Stimulated activated CD4-positive, alpha-beta T cell treated with anti-CD3 and anti-CD28 coated beads, Interleukin-2, amount 100 ng/mL, for 24 hours (primary cell): ENCODE measurements at places on chromosomes 7 and 10.
A peak's percentile ranks its signal among the peaks of the same experiment; 100 is the strongest.

DNA sequence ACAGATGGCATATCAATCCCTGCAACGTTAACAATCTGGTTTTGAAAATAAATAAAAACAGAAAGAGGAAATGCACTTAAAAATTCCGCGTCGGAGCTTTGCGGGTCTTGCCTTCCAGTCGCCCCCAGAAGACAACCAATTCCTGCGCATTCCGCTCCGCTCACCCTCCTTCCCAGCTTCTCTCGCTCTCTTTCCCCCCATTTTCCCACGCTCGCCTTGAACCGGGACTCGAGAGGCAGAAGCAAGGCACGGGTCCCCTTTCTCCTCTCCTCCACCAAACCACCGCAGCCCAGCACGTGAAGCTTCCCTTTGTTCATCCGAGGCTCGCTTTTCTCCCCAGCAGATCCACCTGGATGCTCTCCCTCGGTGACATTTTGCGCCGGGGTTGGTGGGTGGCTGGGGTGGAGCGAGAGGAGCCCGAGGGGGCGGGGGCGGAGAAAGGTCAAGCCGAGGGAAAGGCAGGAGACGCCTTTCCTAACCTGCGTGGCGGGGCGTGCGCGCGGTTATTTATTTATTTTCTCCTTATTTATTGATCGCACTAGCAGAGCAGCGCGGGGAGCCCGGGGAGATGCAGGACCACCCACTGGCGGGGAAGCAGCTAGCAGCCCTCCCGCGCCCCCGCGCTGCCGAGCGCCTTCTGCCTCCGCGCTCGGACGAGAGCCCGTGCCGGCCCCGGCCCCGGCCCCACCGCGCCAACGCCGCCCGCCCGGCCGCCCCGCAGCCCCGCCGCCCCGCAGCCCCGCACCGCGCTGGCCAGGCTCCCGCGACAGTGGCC lies at the start of gene KCND2:
Gene KCND2, plus strand, starts transcription at position 475 of the 775 bp plus-strand sequence.
- DNase-seq, result no peak

GRCh38 chr7:3897430-3898372 lies 596.6 kb downstream of the SDK1 start:
- peak; percentile 58 for DNase-seq

DNA sequence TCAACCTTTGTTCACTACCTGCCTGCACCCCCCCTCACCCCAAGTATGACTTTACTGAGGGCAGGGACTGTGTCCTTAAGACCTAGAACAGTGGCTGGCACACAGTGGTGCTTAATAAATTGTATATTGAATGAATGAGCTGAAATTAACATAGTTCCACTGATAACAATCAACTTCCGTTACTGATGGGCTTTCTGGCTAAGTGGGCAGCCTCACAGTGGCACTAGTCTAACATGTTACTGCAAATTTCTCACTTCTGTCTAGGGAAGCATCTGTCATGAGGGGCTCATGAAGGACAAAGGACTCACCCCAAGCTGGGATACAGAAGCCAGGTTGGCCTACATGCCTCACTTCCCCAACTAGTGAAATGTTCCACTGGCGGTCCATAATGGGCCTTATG lies 79.3 kb downstream of the CTTNBP2 start:
- no peak for DNase-seq

- no peak for DNase-seq
Measured at GRCh38 chr10:72124989-72125388, 36.6 kb upstream of the SPOCK2 start.

- DNase-seq, result no peak
Measured at GRCh38 chr7:80386686-80387085, 125.2 kb downstream of the GNAT3 start.

DNA sequence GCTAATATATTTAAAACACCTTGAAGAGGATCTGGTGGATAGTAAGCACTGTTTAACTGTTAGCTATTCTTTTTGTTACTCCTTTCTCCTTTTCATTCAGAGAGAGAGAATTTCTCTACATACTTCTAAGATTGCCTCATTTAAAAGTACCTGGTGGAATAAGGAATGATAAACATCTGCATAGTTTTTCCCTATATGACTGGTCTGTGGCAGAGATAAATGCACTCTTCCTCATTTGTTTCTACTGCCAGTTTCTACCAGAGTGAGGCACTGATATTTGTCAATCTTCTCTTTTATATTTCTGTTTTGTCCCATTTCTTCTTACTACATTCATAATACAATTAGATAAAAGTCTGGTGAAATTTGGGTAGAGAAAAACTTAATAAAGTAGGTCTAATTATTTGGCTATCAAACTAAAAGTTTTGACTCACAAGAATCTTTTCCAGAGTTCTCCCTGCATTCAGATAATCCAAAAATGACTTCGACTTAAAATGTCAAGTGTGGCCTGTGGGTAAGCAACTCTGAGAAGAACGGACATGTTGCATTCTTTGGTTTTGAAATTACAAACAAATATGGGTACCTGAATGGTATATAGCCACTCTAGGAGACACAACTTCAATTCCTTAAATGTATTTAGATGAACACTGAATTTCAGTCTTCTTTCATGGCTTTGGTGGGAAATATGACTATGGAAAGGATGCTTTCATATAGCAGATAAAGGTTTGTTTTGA lies 38.8 kb downstream of the RNLS start:
- no peak for DNase-seq

GRCh38 chr7:122217125-122217524 lies 73.1 kb upstream of the AASS start:
- no peak for DNase-seq

DNA sequence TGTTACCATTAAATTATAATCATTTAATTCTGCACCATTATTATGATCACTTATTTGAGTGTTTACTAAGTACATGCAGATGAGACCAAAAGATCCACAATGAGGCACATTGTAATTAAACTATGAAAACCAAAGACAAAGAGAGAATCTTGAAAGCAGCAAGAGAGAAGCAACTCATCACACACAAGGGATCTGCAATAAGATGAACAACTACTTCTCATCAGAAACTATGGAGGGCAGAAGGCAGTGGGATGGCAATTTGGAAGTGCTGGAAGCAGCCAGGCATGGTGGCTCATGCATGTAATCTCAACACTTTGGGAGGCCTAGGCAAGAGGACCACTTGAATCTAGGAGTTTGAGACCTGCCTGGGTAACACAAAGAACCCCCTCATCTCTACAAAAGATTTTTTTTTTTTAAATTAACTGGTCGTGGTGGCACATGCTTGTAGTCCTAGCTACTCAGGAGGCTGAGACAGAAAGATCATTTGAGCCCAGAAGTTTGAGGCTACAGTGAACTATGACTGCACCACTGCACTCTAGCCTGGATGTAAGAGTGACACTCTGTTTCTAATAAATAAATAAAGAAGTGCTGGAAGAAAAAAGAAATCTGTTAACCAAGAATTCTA lies 47.7 kb downstream of the CDK6 start:
- no peak for DNase-seq

DNA sequence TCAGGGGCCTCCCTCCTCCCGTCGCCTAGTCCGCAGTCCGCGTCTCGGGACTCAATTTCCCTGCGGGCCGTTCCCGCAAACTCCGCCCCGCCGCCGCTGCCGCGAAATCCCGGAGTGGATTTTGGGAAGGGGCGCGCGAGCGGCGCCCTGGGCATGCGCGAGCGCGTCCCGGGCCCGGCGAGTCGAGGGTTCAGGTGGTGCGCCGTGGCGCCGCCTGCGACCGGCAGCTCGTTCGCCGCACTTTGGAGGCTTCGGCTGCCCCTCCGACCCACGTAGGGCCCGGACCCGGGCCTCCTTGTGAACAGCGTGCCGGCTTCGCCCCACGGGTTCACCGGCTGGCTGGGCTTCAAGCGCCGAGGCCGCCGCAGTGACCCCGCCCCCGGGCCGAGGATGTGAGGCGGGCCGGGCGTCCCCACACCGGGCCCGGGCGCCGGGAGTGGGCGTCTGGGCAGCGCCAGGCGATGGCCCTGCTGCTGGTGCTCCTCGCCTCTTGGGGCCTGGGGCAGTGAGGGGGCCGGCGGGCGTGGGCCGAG lies at the start of gene PLEKHA8:
Gene PLEKHA8, plus strand, starts transcription at position 197 of the 533 bp plus-strand sequence. CDS start 351 bp downstream, outside the sequence.
- DNase-seq, result peak; percentile 91

GRCh38 chr10:33579996-33580395 lies 245.5 kb upstream of the NRP1 start:
- DNase-seq, result no peak

DNA sequence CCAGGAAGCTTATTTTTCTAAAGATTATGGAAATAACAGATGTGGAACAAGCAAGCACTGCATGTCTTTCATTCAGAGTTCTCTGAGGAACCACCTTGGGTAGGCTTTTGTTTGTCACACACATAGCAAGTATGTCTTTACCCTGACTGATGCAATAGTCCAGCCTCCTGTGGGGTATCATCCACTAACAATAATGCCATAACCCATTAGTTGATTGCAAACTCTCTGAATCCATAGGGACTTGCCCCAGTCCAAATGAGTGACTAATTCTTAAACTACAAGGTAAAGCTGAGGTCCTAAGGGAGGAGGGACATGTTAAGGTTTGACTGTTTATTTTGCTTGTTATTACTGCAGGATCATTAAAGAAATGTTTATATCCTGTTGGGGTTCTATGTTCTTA lies 151.4 kb upstream of the PRPS1L1 start:
- no peak for DNase-seq

GRCh38 chr10:5816170-5816569 lies 2.9 kb upstream of the GDI2 start:
- DNase-seq, result no peak

GRCh38 chr7:92149736-92150239 lies 15.5 kb upstream of the CYP51A1 start:
- DNase-seq, result no peak

GRCh38 chr7:11170863-11171568 lies 197.3 kb downstream of the PHF14 start:
- no peak for DNase-seq

- DNase-seq, result no peak
Measured at GRCh38 chr7:23347682-23348180, 48.6 kb downstream of the MALSU1 start.

- no peak for DNase-seq
Measured at GRCh38 chr7:28481091-28481926, 69.0 kb downstream of the CREB5 start.

- peak; percentile 20 for DNase-seq
Measured at GRCh38 chr7:155090684-155091083, 20.6 kb downstream of the HTR5A start.

DNA sequence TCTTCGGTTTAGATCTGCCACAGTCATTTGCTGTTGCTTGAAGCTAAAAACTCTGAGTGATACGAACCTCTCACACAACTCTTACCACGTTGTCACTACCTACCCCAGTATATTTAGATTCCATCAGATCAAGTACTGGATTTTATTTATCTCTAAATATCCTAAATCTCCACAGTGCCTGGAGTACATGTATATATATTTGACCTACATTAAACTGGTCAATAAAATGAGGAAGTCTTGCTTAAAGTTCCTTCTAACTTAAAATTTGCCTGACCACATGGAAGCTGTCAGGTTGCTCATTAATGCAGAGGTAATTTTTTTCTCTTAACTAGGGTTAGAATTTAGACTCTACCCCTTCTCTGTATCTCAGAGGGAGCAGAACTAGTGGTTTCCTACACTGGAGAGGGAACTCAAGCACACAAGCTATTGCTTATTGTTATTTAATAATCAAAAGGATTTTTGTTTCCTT lies 3.1 kb upstream of the MACC1 start:
- DNase-seq, result no peak

- DNase-seq, result no peak
Measured at GRCh38 chr7:123789206-123789784, 40.5 kb upstream of the WASL start.

DNA sequence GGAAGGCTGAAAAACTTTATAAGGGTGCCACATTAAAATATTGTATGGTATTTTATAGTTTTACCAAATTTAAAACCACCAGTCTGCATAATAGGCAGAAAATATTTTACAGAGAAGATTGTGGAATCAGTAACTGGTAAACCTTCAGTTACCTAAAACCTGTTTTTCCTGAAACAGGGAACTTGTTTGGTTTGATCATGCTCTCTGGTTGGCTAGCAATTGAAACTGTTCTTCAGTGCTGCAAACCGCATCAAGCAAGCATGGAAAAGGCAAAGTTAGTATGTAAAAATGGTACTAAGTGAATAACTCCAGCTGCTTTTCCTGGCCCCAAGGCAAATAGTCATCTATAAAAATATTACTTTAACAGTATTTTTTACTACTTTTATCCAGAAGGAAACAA lies 316.9 kb upstream of the LRRN3 start:
- no peak for DNase-seq

- DNase-seq, result no peak
Measured at GRCh38 chr10:119942973-119943372, 50.4 kb downstream of the SEC23IP start.

GRCh38 chr7:957418-958220 lies 3.1 kb upstream of the ADAP1 start:
- no peak for DNase-seq

GRCh38 chr7:89002981-89003956 lies 207.7 kb upstream of the TEX47 start:
- DNase-seq, result no peak

DNA sequence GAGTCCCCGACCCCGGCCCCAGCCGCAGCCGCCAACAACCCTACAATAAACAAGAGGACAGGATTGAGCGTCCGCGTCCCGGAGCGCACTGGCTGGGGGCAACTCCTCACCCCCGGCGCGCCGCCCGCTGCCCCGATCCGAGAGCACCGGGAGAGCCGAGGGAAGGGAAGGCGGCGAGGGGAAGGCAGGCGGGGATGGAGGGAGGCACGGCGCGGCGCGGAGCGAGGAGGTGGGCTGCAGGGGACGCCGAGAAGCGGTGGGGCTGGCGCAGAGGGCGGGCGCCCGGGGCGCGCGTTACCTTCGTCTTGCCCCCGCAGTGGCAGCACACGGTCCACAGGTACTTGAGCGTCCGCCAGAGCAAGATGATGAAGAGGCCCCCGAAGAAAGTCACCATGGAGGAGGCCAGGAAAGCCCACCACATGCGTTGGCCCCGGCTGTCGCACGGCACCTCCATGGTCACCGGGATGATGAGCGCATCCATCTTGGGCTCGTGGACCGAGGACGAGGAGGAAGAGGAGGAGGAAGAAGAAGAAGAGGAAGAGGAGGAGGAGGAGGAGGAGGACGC lies 559 bp downstream of the KCNMA1 start:
- DNase-seq, result no peak

GRCh38 chr7:81956520-81956919 lies 186.7 kb upstream of the HGF start:
- DNase-seq, result no peak

GRCh38 chr7:101216860-101217387 lies 457 bp downstream of the PLOD3 start:
- DNase-seq, result no peak

DNA sequence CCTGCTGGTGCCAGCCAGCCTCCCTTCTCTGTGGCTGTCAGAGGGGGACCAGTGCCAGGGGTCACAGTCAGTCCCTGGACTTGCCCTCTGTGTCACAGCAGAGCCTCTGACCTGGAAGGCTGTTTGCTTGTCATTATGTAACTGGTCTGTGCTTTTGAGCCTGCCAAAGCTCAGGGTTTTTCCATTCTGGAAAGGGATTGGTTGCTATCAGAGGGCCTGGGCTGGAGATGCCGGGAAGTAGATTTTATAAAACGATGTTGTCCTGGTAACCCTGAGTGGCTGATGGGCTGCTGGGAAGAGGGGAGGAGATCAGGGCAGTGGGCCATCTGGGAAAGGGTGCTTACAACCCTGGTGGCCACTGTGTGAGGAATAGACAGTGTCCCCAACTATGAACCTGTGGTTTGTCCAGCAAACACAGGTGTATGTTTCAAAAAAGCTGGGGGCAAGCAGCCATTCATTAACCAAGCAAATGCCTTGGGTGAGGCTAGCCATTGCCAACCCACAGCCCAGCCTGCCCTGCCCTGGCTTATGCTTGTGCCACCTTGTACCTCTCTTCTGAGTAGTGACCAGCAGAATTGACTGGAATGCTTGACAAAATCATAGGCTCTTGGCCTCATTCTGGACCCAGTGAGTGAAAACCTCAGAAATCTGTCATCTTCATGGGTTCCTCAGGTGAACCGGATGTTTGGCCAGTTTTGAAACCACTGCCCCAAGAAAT lies 21.6 kb downstream of the SFTPD start:
- DNase-seq, result no peak
